KG1 (cell line): ENCODE measurements at places on chromosomes 1 and 21.

DNA sequence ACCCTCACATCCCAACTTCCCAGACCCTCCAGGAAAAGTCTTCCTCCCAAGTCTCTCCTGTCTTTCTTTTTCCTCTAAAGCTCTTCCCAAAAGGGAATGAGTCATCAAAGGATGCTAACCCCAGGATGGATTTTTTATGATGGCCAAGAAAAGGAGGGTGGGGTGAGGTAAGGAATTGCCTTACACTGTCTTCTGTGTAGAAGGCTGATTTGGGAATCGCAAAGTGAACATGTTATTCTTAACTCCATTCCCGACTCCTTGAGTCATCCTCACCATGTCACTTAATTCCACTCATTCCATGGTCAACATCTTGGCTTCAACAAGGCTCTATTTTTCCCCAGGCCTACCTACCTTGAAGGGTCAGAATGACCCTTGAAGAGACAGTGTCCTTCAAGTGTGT is 44.0 kb downstream of the TBX15 start:
- DNase-seq, result no peak

- no peak for DNase-seq
These were observed 37.6 kb downstream of the DDAH1 start for GRCh38 chr1:85427331-85427730.

DNA sequence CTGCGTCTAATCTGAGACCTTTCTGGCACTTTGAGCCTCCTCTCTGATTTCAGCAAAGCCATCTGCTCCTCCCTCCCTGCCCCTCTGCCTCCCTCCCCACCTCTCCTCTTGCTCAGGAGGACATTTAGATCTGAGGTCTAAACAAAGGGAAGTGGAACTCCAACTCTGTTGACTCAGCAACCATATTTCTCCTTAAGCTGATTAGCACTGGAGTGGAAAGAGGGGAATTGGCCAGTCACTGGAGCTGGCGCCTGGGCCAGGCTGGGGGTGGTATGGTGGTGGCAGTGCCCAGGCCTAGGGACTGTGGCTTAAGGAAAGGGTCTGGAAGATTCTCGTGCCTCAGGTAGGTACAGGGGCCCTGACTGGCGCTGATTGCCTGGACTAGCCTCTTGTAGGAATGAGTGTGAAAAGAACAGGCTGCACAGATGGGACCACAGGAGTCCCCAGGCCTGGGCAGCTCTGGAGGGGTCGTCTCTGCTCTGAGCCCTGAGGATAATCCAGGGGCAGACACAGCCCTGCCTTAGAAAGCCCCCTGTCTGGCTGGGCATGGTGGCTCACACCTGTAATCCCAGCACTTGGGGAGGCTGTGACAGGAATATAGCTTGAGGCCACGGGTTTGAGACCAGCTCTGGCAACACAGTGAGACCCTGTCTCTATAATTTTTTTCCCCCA is 11.9 kb downstream of the SH2D2A start:
- DNase-seq, result no peak

DNA sequence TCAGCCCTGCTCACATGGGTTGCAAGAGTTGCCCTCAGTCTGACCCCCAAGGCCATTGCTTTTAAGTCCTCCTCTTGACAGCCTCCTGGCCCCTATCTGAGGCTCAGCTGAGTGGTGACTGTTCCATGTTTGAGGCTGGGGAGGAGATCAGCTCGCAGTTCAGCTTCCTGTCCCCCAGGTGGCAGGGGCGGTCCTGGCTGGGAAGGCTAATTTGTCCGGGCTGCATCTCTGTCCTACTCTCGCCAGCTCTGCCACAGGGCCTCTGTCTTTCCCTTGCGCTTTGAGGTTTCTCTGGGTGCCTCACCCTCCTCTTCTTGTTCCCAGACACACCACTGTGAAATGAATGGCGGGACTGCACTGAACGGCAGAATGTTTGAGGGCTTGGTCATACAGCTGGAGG is 157.3 kb downstream of the KCNJ6 start:
- DNase-seq, result no peak

- DNase-seq, result no peak
These were observed 21.7 kb downstream of the LRRC8B start for GRCh38 chr1:89546082-89546889.

GRCh38 chr1:86084998-86085397 is 71.6 kb downstream of the COL24A1 start:
- no peak for DNase-seq

DNA sequence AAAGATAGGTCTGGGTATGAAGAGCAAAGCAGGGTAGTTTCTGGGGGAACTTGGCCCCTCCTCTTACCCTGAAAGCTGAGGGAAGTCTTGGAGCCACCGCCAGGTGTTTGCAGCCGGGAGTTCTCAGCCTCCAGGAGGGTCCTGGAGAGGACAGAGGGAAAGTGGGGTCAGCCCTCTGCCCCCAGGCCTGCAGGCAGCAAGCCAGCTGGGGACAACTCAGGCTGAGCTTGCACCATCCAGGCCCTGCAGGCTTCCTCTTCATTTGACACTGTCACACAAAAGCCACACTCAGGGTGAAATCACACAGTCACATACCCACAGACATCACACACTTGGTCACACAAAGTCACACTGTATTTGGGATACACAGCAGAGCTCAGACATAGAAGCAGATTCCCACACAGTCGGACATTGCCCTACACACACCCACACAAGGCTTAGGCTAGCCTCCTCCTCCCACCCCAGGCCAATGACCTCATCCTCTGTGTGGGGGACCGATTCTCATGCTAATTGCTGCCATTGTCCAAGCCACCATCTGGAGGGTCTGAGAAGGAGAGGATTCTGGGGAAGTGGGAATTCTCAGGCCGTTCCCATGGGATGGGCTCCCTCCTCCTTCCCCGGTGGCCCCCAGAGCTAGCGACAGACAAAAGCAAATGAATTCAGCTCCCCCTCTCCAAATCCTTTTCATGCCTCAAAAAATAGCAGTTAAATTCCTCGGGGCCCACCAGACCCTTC is 3.7 kb downstream of the NES start:
- no peak for DNase-seq

- no peak for DNase-seq
These were observed 12.2 kb downstream of the NAV1 start for GRCh38 chr1:201551096-201551495.

DNA sequence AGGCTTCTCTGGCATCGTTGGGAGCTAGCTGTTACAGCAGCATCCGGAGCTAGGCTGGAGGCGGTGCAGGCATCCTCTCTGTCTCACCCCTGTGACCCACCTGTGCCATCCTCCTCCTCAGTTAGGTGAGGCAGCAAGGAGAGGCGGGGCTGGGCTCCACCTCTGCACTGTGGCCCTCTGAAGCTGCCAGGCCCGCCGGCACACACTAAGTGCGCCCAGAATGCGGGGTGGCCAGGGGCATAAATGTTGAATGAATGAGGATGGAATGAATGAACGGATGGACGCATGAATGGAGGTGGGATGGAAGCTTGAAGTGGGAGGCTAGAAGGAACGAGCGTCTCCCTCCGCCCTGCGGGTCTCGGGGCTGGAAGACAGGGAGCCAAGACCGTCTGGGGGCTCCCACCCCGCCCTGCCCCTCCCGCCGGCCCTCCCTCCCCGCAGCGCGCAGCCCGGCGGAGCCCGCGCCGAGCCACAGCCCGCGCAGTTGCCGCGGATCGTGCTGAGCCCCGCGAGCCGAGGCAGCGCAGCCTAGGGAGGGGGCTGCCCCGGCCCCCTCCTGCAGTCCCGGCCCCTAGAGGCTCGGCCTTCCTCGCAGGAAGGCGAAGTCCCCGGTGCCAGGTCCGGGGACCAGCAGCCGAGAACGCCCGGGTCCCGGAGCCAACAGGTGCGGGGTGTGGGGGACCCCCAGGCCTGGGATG is at the start of gene HCRTR1:
HCRTR1 (plus strand) TSS at position 472 of the 698 bp plus-strand sequence. CDS start 1,504 bp downstream, outside the sequence.
- DNase-seq, result no peak

GRCh38 chr1:185895208-185895900 is 161.2 kb downstream of the HMCN1 start:
- no peak for DNase-seq

- DNase-seq, result no peak
These were observed 130.8 kb downstream of the BEND5 start for GRCh38 chr1:48645883-48646282.

- DNase-seq, result no peak
These were observed 81.6 kb downstream of the PDE9A start for GRCh38 chr21:42735061-42735460.

GRCh38 chr21:20424943-20425342 is 573.3 kb upstream of the NCAM2 start:
- no peak for DNase-seq

DNA sequence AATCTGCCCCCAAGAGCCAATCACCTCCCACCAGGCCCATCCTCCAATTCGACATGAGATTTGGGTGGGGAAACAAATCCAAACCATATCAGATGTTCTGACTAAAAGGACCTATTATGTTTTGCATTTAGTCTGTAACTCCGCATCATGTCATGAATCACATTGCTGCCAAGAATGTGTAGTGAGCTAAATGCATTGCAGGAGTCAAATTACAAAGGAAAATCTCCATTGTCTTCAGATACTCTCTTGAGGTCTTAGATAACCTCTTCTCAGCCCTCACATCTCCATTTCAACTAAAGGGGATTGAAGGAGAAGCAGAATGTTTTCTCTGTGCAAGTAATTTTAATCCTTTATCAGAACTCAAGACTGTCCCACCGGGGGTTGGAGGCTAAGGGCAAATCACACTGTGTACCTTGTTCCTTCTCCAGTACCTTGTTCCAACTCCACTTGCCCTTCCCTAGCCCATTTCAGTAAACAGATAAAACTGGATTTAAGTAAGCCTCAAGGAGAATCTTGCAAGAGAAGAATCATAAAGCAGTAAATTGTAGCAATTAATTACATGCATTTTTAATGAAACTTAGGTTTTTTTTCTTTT is 34.1 kb downstream of the EXTL2 start:
- DNase-seq, result no peak

DNA sequence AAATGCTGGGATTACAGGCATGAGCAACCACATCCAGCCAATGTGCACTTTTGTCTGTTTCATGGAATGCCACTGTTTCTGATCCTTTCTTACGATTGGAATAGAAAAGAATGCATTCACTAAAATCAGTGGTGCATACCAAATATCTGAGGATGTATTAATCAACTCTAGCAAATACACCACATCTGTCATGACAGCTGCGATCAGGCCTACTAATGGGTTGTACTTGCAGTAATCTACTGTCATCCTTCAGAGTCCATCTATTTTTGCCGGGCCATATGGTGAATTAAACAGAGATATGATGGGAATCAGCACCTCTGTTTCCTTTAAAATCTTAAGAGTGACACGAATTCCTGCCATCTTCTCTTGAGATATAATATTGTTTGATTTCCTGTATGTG is 8.5 kb upstream of the USP1 start:
- no peak for DNase-seq

DNA sequence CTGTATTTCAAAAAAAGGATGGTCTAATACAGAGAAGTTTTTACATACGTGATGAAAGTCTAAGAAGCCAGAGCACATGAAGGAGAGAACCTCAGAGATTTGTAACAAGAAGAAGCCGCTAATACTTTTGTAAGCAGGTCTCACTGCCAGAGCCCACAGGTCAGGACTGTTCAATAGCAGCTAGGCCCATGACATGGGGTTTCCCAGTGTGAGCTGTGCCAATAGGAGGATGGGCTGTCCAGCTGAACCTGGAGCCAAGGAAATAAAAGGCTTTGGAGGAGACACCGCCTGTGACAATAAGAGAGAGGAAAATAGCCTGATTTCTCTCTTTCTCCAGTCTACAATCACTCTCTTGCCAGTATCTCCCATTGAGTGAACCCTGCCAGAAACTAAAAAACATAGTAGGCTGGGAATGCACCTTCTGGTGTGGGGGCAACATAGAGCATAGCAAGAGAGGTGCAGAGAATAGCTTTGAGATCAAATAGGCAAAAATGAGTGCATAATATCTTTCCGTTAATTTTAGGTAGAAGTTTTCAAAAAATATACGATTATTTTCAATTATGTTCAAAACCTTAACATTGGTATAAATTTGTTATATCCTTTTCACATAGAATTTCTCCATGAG is 360.3 kb downstream of the NEGR1 start:
- no peak for DNase-seq
